ENCODE measurements at places on chromosomes 2 and 18.

DNA sequence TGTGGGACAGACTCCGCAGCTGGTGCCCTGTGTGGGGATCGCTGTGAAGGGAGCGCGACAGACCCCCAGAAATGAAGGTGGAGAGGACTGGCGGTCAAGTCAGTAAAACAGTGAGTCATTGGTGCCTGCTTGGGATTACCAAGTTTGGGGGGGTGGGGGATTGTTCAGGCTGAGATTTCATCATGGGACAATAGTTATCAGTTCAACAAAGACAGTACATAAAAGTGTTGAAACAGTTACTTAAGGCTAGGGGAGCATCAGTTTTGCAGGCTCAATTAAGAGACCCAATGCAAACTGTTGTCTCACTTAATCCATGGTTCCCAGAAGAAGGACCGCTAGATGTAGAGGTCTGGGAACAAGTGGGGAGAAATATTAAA lies 42.4 kb upstream of the PDK1 start:
- no peak for DNase-seq

- DNase-seq: no peak
Measured at GRCh38 chr2:171735991-171736710, 48.9 kb downstream of the DYNC1I2 start.

DNA sequence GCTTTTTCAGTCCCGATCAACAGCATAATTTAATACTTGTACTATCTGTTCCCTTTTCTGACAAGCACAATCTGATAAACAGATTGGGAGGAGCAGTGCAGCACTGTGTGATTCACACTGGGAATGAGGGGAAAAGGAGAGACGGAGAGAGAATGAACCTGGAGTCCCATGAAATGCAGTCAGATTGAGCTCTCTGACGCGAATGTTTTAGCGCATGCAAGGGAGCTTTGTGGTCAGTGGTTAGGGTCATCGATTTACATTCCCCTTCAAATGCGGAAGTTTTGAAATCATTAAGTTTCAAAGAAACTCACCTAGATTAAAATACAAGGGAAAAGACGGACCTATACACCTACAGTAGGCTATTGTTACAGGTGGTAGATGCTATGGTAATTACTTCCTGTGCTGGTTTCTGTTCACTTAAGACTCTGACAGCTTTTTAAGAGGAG lies 99.6 kb downstream of the KCTD1 start:
- DNase-seq: peak; percentile 26

GRCh38 chr2:1991126-1991525 lies 246.8 kb upstream of the PXDN start:
- no peak for DNase-seq

GRCh38 chr18:59274533-59274928 lies 1.3 kb upstream of the RAX start:
- no peak for DNase-seq

GRCh38 chr2:222272446-222273015 lies 26.3 kb downstream of the PAX3 start:
- DNase-seq: no peak

Data from RPMI8226 (cell line).